ENCODE measurements at places on chromosomes 7 and 10.

DNA sequence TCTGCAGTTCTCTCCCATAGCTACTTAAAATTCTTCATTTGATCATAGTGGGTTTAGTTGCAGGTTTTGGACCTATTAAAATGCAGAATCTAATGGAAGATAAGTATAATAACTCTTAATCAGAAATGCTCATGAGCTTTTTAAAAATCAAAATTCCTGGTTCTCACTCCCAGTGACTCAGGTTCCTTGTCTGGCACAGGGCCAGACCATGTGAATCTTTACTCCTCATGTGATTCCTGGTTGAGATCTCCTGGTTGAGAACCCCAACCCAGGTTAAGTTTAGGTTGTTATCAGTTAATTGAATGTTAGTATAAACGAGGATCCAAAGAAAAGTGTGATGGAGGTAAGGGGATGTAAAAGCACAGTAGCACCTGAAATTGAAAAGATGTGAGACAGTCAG is 17.5 kb upstream of the TRUB1 start:
- DNase-seq, result no peak

- DNase-seq, result no peak
Observed at GRCh38 chr7:151238924-151239836, 6.9 kb downstream of the CHPF2 start.

DNA sequence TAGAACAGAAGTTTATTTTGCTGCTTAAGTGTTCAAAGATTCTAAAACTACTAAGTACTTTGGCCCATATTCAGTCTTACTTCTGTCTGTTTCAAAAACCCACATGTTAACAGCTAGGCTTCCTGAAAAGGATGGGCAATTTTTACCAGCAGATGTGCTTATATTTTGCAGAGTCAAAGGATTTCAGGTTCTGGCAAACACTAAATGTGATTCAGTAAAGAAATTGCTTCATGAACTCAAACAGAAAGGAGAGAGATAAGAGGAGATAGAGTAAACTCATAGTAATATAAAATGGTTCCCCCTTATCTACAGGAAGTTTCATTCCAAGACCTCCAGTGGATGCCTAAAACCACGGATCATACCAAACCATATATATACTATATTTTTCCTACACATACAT is 248.5 kb downstream of the AGMO start:
- no peak for DNase-seq

- no peak for DNase-seq
Observed at GRCh38 chr10:38094927-38095574, 914 bp downstream of the ZNF37A start.

DNA sequence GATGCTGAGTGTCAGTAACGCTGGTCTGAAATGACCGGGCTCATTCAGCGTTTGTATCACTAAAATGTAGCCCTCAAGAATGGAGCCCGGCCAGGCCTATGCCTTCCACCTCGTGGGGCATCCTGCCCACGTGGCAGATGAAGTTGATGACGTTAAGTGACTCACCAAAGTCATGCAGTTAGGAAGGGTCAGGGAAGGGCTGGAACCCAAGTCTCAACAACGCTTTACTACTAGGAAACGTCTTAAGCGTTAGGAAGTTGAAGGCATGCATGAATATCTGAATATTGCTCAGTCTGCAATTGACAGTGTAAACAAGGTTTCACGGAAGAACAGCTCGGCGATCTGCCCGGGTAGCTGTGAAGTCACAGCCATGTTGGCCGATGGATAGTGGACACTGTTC is 14.0 kb upstream of the UBE3C start:
- no peak for DNase-seq

GRCh38 chr7:106022193-106022821 is 59.2 kb downstream of the CDHR3 start:
- DNase-seq, result peak; percentile 65

DNA sequence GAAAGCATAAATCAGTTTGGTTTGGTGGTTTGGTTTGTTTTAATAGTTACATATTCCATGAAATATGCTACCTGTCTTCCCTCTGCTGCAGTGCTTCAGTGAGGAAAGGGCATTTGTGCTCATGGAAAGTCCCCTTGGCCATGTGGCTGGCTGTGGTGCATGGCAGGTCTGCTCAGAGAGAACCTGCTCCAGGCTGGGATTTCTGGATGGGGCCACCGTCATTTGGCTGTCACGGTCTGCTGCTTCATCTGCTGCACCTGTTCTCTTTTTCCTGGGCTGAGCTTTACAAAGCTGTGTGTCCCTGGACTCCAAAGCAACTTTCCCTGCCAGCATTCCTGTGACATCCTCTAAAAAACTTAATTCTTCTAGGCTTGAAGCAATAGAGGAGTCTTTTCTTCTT is 8.9 kb downstream of the CDK14 start:
- DNase-seq, result no peak

DNA sequence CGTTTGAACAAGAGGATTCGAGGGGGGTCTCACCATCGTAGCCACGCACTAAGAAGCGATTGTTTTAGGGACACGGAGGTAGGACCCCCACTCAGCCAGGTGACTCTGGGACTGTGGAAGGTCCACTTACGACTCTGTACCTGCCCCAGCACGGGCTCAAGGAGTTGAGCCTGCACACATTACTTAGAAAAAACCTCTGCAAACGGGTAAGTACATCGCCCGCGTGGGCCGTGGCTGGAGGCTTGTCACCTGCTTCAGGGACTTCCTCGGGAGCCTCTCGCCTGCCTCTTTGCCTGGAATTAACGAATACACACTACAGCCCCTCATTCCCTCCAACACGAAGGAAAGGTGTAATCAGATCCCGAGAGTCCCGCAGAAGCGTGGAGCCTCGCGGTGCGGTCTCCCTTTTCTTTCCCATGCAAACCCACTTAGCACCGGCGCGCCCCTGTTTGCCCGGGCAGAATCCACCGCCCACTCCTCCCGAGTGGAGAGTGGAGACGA is 826 bp downstream of the PODXL start:
- no peak for DNase-seq

- DNase-seq, result no peak
Observed at GRCh38 chr7:151177310-151177709, 9.7 kb downstream of the ASB10 start.

- no peak for DNase-seq
Observed at GRCh38 chr7:158617737-158618128, 30.1 kb upstream of the PTPRN2 start.

DNA sequence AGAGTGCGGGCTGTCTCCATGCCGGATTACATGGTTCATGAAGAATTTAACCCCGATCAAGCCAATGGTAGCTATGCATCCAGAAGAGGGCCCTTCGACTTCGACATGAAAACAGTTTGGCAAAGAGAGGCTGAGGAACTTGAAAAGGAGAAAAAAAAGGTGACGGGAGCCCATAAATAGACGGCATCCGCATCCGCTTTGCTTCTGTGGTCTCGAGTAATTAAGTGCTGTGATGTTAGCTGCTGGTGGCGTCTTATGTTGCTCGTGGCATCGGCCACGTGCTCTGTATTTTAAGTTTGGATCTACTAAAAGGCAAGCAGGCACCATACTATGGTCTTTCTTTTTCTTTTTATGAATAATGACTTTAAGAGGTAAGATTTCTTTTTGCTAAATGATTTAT is 11.1 kb downstream of the C7orf57 start:
- DNase-seq, result no peak

- DNase-seq, result no peak
Observed at GRCh38 chr7:149458235-149458634, 2.6 kb downstream of the ZNF777 start.

GRCh38 chr10:126904818-126905701 is at the start of gene DOCK1:
DOCK1 (plus strand) TSS chr10:126905428; CDS start chr10:126905518, 90 bp downstream.
- DNase-seq, result no peak

DNA sequence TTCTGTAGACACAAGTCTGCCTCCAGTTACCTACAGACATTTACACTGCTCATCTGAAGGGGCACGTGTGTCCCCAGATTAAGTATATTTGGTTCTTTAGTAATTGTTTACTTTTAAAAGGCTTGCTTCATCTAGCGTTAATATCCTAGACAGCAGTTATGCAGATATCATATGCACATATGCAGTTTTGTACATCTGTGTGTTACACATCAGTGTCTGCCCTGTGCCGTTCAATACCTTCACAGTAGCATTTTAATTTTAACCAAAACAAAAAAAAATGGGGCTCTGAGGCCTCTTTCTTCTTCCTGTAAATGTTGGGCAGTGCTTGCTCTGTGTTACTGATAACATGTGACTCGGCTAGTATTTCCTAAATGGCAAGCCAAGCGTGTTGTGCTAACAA is 331.4 kb upstream of the MGMT start:
- no peak for DNase-seq

DNA sequence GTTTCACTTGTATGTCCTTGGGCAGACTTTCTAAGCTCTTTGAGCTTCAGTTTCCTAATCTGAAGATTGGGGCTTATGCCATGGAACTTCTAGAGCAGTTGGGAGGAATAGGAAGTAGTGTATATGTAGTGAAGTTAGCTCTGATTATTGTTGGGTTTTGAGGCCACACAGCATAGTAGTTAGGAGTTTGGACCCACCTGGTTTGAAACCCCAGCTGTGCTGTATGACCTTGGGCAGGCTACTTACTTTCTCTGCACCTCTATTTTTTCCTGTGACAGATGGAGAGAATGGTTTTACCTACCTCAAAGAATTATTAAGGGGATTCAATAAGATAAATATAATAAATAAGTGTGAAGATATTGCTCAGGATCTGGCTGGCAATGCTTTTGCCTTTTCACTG is 61.4 kb upstream of the ADRB1 start:
- DNase-seq, result no peak

- no peak for DNase-seq
Observed at GRCh38 chr7:93185303-93186027, 37.3 kb upstream of the SAMD9L start.

DNA sequence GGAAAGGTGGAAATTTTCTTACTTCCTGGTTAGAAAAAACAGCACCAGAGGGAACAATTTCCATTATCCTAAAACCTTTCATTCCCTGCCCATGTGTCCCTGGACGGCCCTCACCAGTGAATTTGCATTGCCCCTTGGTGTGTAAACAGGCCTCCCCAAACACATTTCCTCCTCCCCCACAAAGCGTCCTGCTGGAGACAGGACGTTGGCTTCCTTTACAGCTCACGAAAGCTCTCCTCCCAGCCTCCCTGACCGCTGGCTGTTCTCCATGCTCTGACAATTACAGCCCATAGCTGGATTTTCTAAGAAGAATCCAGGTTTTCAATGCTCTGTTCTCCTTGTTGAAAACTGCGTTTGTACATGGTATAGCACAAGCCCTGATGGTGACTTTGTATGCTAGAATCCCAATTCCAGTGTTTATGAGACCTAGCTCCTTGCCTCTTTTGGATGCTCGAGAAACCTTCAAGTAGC is 724.2 kb upstream of the CELF2 start:
- DNase-seq, result no peak

GRCh38 chr7:55070271-55070743 is 51.5 kb downstream of the EGFR start:
- DNase-seq, result no peak

GRCh38 chr7:150341263-150342120 is at the start of gene RARRES2:
RARRES2 (minus strand) TSS chr7:150341629; CDS start chr7:150340609, 1,020 bp downstream.
- no peak for DNase-seq

DNA sequence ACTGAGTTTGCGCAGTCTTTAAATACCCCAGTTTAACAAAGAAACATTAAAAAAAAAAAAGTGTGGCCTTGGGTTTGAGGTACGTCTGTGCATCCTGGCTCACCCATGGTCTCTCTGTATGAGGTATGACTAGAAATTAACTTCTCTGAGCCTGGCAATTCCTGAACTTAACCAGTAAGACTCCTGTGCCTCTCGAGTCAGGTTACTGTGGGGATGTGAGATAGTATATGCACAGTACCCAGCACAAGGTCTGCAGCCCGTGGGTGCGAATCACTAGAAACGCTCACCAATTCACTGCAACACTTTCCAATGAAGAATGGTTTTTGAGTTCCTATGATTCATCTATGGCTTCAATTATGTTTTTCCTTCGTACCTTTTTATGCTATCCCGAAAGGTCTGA is 149.9 kb downstream of the SFMBT2 start:
- DNase-seq, result no peak

DNA sequence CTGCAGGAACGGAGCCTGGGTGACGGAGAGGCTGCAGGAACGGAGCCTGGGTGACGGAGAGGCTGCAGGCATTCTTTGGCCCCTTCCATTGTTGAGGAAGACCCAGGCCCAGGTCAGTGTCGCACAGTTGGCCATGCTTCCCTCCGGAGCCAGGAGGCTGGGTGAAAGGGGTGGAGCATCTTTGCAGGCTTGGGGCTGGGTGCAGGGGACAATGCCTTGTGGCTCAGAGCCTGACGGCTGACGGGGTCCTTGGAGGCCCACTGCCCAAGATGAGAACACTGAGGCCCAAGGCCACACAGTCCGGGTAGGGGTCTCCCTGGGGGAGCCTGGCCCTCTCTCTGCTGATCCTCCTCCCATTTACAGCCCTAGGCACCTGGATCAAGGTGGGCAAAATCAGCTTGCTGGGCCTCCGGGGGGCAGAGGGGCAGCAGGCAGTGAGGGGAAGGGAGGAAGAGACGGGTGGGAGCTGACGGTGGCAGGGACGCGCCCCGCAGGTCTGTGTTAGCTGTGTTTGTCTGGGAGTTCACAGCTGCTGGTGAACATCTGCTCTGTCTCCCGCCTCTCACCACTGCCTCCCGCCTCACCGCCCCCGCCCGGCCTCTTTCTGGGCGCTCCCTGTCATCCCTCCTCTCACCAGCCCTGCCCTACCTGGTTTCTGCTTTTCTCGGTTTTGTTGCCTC is 30.6 kb upstream of the PCBD1 start:
- no peak for DNase-seq
